Mucosa of descending colon (tissue), 3 donors: ENCODE measurements at places on chromosomes 7 and 10.

DNA sequence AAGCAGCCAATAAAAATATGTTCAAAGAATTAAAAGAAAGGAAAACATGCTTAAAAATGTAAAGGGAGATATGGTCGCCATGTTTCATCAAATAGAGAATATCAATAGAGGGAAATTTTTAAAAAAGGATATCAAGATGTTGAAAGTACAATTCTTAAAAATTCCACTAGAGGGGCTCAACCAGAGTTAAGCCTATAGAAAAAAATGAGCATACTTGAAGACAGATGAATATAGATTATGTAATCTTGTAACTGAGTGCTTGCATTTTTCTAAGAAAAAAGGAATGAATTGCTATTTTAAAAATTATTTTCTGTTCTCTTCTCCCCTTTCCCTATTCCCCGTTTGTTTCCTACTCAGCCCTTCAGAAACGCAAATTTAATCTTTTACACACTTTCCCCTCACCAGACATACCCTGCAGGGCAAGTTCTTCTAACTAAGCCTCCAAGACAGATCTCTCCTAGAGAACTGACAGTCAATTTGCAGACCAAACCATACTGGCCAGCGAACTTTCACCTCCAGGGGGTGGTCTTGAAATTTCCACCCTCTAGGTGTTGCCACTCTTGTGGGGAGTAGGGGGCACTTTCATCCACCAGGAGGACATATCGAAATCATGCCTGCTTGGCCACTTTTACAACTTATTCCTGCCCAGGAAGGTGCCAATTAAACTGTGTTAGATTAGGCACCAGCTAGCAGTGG lies 67.7 kb downstream of the NSUN6 start:
- DNase-seq, result no peak

DNA sequence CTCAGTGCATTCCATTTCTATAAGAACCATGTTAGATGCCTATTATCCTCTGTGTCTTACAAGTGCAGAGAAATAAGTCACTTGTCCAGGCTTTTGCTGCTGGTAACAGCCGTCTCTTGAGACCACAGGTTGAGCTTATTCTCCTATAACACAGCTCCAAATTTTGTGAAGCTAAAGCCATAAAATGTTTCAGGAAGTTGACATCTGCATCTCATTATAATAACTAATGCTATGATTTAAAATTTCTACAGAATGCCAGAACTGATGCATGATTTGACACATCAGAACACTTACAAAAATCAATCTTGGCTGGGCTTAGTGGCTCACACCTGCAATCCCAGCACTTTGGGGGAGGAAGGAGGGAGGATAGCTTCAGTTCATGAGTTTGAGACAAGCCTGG lies 986.9 kb downstream of the TYW1 start:
- no peak for DNase-seq

DNA sequence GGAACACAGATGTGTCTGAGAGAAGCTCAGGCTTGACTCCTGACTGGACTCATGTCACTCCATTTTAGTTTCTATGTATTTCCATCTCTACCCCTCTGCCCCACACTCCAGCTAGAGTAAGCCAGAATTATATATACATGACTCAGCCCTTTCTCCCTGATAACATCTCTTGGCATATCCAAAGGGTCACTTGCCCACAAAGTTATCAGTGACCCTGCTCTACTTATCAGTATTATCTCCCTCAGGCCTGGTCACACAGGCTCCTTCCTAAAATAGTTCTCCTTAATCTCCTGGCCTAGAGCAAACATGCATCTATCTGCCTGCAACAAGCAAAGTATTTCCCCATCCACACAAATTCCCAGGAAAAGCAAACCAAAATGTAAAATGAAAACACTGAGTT lies 598.3 kb downstream of the SUGCT start:
- no peak for DNase-seq

DNA sequence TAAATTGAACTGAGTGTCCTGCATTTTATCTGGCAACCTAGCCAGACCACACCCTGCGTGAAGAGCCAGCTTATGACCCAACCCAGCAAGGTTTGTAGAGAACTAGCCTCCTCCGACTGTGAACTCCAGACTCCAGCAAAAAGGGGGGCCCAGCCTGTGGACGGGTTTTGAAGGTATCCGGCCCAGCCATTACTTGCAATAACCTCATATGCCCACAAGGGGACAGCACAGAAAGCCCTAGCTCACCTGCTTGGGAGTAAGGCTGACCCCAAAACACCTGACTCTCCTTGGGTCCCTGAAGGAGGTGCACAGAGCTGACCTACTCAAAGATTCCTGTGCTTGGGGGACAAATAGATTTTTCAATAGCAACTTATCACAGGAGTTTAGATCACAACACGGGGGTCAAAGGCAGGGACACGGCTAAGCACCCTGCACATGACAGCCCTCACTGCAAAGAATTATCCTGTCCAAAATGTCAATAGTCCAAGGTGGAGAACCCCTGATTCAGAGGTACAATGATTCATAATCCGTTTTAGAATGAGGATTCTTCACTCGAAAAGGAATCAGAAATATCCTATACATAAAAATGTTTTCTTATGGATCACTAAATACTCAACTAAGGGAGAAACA lies 4.6 kb downstream of the TRPV6 start:
- peak; percentile 49 for DNase-seq

GRCh38 chr7:103446049-103446520 lies at the start of gene SLC26A5:
Gene SLC26A5, minus strand, starts transcription at chr7:103446207. Its CDS starts 24,693 bp downstream, at chr7:103421514.
- DNase-seq, result peak; percentile 61

DNA sequence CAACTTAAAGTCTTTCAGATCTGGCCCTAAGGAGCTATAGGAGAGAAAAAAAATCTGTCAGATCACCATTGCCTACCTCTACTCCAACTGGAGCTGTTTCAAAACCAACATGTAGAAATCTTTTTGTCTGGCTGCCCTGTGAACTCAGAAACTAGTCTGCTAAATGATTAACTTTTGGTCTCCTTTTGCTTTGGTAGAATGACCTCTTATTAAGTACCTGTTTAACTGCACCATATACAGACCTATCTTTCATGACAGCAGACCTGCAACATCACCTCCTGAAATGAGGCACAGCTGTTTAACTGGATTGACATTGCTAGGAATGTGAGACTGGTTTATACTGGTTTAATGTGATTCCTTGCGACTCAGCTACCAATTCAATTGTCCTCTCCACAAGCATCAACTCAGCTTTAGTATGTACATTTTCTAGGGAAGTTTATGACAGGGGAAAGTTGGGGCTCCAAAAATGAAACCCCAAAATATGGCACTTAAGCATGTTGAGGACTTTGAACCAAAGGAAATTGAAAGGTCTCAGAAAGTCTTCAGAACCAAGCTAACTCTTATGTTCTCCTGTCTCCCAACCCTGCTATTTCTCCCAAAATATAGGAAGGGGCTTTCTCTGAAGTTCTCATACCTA lies 1.8 kb downstream of the CYP3A43 start:
- no peak for DNase-seq

GRCh38 chr10:3779158-3779741 lies 5.8 kb downstream of the KLF6 start:
- DNase-seq, result no peak
